Stimulated activated CD8-positive, alpha-beta memory T cell treated with anti-CD3 and anti-CD28 coated beads, Interleukin-2, amount 100 ng/mL, for 48 hours (primary cell): ENCODE measurements at places on chromosomes 12 and 14.

- DNase-seq = no peak
These were observed 2.6 kb upstream of the JAG2 start for GRCh38 chr14:105171004-105171673.

DNA sequence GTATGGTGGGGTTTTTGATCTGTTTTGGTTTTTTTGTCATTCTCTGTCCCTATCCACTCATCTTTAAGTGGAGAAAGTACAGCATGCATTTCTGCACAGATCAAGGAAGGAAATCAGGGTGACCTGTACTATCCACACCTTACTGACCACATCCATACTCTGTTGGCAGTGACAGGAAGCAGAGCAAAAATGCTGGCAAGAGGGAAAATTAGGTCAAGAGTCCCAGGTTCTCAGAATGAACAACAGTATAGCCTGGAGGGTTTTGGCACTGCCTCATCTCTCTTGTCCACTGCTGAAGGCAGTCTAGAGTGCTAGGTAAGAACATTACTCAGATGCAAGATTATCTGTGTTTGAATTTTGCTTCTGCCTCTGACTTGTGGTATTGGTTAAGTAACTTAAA lies 70.7 kb downstream of the TAOK3 start:
- DNase-seq = no peak

- DNase-seq = no peak
These were observed 20.4 kb downstream of the CLMN start for GRCh38 chr14:95299271-95299670.

DNA sequence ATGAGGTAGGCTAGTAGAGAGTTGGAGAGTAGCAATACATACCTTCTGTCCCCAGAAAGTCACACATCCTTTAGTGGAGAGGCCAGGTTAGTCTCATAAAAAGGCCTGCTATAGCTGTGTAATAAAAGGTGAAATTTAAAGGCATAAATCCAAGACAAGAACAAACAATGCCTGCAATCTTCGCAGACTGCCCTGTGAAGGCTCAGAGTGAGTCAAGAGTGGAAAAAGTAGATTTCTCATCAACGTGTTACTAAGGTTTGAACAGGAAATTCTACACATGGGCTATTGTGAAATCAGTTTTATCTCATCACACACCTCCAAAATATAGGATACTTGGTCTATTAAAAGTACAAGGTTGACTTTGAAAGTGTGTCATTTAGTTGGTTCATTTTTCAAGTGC lies at the start of gene KLRC1:
KLRC1 (minus strand) TSS at position 222 of the 400 bp plus-strand sequence. CDS start 2,221 bp downstream, outside the sequence.
- DNase-seq = no peak

GRCh38 chr12:91948504-91948903 lies 197.1 kb downstream of the BTG1 start:
- DNase-seq = no peak

DNA sequence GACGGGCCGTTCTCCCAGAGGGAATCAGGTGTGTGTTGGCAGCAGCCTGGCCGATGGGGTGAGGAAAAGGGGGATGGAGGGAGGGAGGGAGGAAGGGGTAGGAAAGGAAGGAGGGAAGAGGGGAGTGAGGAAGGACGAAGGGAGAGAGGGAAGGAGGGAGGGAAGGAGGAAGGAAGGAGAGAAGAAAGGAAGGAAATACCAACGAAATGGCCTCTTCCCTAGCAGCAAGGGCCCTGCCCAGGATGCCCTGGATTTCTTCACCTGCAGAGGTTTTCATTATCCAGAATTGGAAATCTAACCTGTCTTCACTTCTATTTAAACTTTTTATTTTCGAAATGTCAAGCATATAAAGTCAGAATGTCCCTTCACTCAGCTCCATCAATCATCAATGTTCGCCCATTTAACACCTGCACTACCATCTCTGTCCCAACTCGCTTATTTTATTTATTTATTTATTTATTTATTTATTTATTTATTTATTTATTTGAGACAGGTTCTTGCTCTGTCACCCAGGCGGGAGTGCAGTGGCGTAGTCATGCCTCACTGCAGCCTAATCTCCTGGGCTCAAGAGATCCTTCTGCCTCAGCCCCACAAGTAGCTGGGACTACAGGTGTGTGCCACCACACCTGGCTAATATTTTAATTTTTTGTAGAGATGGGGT lies 70.7 kb downstream of the ACACB start:
- DNase-seq = no peak

GRCh38 chr12:57992001-57992400 lies 50.6 kb downstream of the ATP23 start:
- DNase-seq = no peak

GRCh38 chr12:70534466-70534865 lies 102.8 kb downstream of the PTPRB start:
- no peak for DNase-seq

GRCh38 chr14:61562321-61563161 lies 132.8 kb upstream of the HIF1A start:
- DNase-seq = no peak

DNA sequence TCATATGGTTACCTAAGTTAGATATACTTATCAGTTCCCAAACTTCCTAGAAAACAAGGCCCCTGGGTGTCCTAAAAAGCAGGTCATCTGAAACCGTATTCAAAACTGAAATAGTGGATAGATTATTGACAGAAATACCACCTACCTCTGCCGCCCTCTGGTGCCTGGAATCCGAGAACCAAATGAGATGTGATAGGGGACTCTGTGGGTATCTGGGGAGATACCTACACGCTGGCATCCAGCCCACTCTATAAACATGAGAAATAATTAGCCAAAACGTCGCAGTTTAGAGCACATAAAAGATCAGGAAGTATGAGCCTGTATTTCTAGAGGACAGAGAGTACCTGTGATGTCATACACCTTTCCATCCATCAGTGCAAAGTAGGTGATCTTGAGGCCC lies 4.4 kb downstream of the ORMDL2 start:
- DNase-seq = no peak

DNA sequence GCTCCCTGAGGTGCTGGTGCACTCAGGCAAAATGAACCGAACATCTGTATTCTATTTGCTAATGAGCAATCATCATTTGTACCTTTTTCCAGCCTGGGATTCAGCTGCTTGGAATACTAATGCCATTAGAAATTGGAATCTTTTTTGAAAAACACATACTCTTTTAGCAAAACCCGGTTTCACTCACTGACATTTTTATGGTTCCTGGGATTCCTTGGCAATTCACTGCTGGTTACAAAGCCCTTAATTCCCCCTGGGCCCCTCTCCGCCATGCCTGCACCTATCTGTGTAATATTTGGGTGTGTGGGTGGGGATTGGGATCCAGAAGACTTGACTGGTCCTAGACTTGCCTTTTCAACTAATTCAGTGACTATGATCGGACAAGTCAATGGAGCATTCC lies 199.1 kb downstream of the FOXN3 start:
- no peak for DNase-seq
